ENCODE measurements at places on chromosomes 12 and 14. TPM values are rescaled to one million over a fixed set of nuclear protein-coding genes. Genes with fewer than 3 reads are reported as not detected.
A peak's percentile ranks its signal among the peaks of the same experiment; 100 is the strongest.

GRCh38 chr14:71387753-71388152 lies 480.5 kb downstream of the PCNX1 start:
- DNase-seq = no peak

DNA sequence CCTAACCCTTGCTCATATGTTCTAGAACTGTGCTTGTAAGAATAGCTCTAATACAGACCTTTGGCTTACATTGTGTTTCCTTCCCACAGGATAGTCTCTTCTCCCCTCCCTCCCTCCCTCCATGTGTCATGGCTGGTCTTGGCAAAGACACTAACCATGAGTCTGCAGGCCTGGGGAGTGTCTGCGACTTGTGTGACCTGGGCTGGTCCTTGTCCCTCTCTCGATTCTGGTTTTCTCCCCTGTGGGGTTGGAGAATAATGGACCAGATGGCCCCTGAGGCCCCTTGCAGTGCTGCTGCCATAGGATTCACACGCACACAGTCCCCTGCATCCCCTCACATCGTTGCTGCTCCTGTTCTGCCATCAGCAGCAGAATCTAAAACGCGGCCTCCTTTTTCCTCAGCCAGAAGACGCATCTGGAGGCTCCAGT lies 30.3 kb downstream of the DEGS2 start:
- DNase-seq = no peak

CBLN3 gene
- total RNA-seq = 1.3 TPM

DNA sequence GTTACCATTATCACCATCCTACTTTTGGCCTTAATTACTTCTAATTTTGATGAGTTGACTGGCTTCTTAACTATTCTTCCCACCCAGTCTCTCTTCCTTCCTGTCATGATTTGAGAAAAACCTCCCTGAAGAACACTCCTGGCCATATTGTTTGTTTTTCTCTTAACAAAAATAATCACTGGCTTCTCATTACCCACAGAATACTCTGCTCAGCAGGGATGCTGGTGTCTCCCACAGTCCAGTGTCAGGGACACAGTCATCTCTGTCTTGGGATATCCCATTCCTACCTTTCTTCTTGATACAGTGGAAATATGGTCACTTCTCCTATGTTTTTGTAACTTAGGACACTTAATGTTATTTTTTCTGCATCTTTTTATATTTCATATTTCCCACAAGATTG lies 103.7 kb downstream of the SRGAP1 start:
- DNase-seq = no peak

SELPLG gene
- 2.2 TPM for total RNA-seq

TEX22 gene
- not detected for total RNA-seq

DNA sequence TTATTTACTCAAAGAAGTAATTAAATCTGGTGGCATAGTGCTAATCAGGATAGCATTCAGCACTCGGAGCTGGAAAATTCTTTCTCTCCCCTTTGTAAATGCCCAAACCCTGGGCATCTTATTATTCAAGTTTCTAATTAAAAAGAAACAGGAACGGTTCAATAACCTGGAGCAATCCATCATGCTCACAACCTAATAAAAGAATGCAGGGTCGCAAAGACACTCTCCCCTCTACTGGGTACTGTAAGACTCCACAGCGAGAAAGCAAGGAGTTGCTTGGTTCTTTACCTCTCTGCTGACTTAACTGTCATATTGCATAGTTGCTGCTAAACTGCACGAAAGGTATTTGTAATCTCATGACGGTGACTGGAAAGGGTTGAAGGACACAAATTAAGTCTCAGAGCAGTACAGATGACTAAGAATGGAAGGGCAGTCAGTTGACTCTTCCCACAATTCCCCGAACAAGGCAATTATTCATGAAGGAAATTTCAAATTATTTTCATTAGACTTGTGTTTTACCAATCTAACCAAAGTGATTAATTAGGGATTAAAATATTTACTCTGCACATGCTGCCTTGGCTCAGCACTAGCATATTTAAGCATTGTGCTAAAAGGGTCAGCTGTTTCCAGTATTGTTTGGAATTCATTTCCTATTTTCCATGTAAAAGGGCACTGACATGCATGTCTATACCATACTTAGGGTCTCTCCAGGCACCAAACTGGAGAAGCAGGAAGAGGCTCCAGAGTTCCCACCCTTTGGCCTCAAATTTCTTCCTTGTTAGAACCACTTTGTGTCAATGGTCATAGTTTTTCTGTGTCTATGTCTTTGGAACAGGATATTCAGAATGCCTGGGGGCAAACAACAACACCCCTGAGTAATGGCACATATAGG lies 182.2 kb downstream of the EXOC5 start:
- DNase-seq = no peak

SPTB gene
- 386 TPM for total RNA-seq

GRCh38 chr12:3091382-3092241 lies 14.4 kb downstream of the TSPAN9 start:
- peak; percentile 59 for DNase-seq

NOPCHAP1 gene
- 5.4 TPM for total RNA-seq

TAC3 gene
- not detected for total RNA-seq

MANSC4 gene
- total RNA-seq = not detected

- peak; percentile 76 for DNase-seq
Observed at GRCh38 chr12:29782871-29783772, 620 bp downstream of the TMTC1 start.

TGFB3 gene
- total RNA-seq = 69.4 TPM

DNA sequence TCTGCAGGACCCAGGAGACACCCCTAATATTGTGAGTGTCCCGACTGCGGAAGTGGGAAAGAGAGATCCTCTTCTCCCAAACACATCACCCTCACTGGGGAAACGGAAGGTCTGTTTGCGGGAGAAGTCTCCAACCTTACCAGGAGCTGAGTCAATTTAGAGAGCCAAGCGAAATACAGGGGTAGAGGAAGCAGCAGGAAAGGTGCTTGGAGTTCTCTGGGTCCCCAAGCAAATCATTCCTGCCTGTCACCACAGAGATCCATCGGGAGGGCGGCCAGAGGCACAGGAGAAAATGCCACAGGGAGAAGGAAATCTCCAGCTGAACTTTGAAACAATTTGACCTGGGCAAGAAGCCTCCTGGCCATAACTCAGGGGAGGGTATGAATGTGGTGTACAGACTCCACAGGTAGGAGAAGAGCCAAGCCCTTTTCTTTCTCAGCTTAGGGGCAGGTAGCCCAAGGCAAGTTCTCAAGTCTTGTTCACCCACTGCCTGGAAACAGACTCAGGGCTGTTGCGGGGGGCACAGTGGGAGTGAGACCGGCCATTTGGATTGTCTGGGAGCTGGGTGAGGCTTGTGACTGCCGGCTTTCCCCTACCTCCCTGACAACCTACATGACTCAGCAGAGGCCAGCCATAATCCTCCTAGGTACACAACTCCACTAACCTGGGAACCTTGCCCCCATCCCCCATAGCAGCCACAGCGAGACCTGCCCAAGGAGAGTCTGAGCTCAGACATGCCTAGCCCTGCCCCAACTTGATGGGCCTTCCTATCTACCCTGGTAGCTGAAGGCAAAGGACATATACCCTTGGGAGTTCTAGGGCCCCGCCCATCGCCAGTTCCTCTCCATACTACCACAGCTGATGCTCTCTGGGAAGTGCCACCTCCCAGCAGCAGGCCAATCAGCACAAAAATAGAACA lies 211.9 kb upstream of the ARHGAP5 start:
- DNase-seq = no peak

DNA sequence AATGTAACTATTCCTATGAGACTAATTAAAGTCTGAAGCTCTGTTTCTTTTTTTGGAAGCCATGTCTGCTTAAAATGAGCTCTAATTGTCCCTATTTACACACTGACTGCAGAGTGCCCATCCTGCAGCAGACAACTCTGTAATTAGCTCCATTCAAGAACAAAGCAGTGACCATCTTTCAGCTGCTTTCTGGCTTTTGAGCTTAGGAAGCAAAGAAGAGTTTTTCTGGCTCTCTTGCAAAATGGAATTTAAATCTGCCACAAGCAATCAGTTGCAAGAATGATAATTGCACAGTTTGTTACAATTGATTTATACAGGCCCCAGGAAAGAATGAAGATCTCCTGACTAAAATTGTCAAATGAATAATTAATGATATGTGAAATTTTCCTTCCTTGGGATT lies 83.4 kb downstream of the GAS2L3 start:
- peak; percentile 4 for DNase-seq

- DNase-seq = no peak
Observed at GRCh38 chr12:47636908-47637780, 68.7 kb downstream of the RPAP3 start.

GRCh38 chr14:94132285-94132887 lies 3.0 kb upstream of the IFI27L2 start:
- peak; percentile 86 for DNase-seq

DNA sequence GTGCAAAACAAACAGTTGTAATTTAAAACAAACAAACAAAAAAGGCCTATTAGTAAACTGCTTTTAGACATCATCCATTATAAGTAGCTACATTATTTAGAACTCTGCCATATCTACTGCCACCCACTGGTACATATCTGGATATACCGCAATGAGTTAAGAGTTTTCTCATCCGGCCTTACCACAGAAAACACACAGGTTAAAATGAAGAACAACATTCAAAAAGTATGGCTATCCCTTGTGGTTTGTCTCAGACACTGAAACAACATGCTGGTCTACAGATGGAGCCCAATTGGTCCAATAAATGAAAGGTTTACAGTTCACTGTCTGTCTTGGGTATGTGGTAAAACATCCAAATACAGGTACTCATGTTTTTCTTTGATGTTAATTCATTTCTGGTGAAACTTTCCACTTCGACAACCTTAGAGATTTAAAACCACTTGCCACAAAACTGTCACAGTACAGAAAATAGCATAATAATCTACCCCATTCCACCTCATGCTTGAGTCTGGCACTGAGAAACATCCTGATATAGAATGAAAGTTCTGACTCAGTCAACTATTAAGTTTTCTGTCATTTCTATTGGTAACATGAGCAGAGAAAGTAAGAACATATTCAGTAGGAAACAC lies 354.3 kb downstream of the CEP128 start:
- DNase-seq = peak; percentile 28

DNA sequence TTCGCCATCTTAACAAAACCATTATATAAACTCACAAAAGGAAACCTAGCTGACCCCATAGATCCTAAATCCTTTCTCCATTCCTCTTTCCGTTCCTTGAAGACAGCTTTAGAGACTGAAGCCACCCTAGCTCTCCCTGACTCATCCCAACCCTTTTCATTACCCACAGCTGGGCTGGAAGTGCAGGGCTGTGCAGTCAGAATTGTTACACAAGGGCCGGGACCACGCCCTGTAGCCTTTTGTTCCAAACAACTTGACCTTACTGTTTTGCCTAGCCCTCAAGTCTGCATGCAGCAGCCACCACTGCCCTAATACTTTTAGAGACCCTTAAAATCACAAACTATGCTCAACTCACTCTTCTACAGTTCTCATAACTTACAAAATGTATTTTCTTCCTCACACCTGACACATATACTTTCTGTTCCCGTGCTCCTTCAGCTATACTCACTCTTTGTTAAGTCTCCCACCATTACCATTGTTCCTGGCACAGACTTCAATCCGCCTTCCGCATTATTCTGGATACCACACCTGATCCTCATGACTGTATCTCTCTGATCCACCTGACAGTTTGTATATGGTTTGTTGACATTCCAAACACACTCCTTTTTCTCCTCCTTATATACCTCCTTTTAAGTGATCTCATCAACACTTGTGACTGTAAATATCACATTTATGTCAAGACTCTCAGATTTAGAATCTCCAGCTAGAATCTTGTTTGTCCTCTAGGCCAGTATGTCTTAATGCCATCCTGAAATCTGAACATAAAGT lies 208.7 kb downstream of the KITLG start:
- DNase-seq = no peak

DNA sequence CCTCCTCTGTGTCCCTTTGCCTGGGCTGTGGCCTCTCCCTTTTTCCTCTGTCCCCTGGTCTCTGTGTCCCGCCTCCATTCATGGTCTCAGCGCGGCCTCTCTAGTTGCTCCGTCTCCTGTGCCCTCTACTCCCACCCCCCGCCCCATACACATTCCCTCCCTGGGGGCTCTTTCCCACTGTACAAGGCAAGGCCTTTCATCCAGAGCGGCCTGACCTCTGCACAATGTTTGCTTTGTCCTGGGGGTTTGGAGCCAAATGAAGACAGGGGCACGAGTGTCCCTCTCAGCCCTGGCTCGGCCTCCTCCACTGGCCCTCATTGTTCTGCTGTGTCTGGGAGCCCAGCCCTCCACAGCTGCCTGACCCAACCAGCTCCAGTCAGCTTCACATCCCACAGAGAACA lies 678.6 kb downstream of the BCL11B start:
- DNase-seq = peak; percentile 30

DNA sequence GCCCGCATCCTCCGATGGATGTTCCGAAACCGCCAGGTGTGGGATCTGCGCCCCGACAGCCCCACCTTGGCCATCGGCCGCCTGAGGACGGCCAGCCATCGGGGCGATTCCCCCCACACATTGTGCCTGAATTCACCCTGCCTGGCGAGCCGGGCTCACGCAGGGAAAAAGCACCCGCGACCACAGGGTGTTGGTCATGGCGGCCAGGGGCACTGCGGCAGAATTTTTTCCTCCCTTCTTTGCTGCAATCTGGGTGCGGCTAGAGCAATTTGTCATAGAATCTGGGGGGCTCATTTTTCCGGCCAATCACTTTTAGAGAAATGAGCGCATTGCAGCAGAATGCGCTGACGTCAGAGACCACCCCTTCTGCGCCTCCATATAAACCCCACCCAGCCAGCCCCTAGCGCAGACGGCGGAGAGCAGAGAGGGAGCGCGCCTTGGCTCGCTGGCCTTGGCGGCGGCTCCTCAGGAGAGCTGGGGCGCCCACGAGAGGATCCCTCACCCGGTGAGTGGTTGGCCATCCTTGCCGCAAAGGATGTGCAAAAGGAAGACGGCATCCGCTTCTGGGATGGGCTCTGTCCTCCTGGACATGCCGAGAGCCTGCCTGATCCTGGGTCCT lies at the start of gene MEG3:
MEG3 (plus strand) TSS at position 406 of the 619 bp plus-strand sequence.
- DNase-seq = peak; percentile 96

DNA sequence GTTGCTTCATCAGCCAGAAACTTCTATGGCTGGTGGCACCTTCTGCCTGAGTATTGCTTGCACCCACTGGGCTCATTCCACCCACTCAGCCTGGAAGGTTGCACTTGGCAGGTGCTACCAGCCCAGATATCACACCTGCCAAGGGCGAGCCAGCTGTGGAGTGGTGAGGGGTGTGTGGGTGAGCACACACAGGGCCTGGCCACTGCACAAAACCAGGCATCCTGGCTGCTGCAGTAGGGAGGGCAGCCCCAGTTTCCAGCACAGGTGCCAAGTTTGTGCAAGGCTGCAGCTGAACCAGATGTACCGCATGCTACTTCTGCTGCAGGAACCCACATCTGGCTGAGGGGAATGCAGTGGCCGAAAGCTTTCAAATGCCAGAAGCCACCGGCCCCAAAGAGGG lies 1147.8 kb downstream of the FSCB start:
- no peak for DNase-seq

Measured in tongue (tissue), 3 donors.